ENCODE measurements at places on chromosomes 11 and 22. TPM values are rescaled to one million over a fixed set of nuclear protein-coding genes. Genes with fewer than 3 reads are reported as not detected.

DNA sequence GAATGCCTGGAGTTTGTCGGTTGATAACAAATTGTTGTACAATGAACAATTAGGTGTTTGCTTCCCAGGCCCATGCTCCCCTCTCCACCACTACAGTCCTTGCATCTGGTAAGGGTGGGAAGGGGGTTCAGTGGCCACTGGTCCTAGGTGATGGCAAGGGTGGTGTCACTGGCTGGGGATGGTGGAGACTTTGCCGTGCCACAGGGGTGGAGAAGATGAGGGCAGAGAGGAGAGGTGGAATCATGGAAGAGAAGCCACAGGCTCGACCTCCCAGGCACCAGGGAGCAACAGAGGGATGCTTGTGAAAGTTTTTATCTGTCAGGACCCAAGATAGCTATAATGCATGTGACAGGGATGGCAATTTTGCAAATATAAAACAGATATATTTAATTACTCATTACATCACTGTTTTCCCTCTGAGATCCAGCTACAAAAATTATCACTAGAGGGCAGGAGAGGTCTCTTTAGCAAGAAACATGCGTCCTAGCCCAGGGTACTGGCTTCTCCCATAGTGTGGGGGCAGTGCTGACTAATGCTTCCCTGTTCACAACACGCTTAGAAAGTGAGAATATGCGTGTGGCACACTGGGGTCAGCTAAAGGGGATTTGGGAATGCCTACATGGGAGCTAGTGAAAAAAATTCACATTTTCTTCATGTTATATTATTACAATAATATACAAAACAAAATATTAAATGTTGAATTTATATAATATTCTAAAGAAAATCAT, 49.0 kb upstream of the AMPD3 start:
- DNase-seq = no peak

Gene ZBTB3
- 14.0 TPM for total RNA-seq

Gene POU2AF2
- not detected for total RNA-seq

GRCh38 chr11:32426192-32426591, 9.1 kb downstream of the WT1 start:
- no peak for DNase-seq

DNA sequence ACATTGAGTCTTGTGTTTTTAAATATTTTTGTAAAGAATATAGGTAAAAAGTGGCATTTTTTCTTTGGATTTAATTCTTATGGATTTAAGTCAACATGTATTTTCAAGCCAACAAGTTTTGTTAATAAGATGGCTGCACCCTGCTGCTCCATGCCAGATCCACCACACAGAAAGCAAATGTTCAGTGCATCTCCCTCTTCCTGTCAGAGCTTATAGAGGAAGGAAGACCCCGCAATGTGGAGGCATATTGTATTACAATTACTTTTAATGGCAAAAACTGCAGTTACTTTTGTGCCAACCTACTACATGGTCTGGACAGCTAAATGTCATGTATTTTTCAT, 333 bp upstream of the CD3E start:
- no peak for DNase-seq

GRCh38 chr11:116724813-116725212, 48.0 kb downstream of the BUD13 start:
- DNase-seq = no peak

Gene IGLL1
- not detected for total RNA-seq

- DNase-seq = no peak
These were observed 1.2 kb upstream of the ATF4 start for GRCh38 chr22:39518996-39519680.

Gene BTBD18
- not detected for total RNA-seq

DNA sequence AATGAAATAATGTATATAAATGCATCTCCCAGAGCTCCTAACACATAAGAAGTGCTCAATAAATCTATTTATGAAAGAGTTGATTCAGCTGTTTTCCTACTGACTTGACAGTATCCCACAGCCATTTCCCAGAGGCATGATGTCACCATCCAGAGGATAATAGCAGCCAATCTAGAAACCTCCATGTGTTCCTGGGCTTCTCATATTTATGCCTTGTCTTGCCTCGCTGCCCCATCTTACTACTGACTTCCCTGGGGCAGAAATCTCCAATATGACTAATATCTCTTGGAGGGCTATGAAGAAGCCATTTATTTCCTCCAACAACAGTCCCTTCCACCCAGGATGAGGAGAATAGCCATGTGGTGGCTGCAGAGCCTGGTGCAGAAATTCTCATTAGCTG, 115.4 kb upstream of the NAV2 start:
- DNase-seq = no peak

GRCh38 chr22:33242078-33242477, 183.9 kb upstream of the SYN3 start:
- no peak for DNase-seq

- peak; percentile 22 for DNase-seq
These were observed 1.9 kb upstream of the SCARF2 start for GRCh38 chr22:20439556-20439927.

Gene CBX7
- total RNA-seq = 64.2 TPM

Gene TEX54
- not detected for total RNA-seq

Gene P2RX6
- total RNA-seq = 0.82 TPM

Gene HEPN1
- not detected for total RNA-seq

GRCh38 chr11:65649656-65650546, 12.0 kb downstream of the SIPA1 start:
- DNase-seq = peak; percentile 34

DNA sequence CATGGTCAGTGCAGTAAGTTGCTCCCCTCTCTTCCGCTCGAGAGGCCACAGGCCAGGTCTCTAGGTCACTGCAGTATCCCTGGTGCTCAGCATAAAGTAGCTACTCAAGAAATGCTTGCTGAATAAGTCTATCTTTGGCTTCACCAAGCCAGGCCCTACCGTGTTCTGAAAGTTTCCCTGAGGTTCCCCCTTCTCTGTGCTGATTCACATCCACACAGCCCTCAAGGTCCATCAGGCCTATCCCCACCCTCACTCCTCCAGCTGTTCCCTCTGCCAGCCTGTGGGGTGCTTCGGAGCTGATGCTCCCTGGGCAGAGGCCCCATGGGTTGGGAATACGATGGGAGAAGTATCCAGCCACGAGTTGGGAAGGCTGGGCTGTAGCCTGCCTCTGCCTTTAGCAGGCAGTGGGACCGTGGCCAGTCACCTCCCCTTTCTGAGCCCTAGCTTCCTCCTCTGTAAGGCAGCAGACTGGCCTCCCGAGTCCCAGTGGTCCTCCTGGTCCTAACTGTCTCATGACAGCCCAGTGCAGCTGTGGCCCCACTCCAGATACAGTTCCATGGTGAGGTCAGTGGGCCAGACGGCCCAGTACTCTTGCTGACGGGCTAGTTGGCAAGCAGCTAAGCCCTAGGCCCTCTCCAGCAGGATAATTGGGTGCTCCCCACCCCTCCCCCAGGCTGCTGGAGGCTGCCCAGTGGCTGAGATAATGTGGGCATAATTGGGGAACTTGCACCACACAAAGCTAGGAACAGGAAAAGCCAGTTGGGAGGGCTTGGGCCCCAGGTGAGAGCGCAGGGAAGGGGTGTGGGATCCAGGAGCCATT, 48.2 kb downstream of the NECTIN1 start:
- DNase-seq = no peak

DNA sequence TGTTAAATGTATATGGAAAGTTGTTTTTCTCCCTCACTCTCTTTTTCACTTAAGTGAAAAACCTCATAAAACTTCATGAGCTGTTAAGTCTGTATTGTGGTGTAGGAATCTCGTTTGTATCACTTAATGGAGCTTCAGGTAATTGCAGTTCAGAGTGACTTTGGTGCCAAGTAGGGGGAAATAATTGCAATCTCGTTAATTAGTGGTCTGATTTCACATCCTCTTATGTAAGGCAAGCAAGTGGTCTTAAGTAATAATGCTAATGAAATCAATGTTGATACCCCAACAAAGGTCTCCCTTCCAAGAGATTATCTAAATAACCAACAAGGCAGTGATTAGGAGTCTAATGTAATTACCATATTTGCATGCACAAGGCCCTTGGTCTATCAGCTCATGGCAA, 174.2 kb upstream of the SORL1-AS1 start:
- no peak for DNase-seq

Gene STK33
- total RNA-seq = 2.1 TPM

DNA sequence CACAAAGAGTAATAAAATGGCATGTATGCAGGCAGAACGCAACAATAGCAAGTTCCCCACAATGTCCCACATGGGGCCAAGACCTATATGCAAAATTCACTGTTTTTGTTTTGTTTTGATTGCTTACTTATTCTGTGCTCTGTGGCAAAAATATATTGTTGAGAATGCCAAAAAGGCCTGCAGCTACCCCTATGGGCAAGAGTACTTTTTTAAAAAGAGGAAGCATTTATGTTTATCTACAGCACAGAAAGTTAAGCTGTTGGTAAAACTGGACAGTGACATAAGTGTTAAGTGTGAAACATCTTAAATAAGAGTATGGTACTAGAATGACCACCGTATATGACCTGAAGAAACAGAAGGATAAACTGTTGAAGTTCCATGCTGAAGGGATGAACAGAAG, 301.9 kb upstream of the ZC3H12C start:
- DNase-seq = no peak

DNA sequence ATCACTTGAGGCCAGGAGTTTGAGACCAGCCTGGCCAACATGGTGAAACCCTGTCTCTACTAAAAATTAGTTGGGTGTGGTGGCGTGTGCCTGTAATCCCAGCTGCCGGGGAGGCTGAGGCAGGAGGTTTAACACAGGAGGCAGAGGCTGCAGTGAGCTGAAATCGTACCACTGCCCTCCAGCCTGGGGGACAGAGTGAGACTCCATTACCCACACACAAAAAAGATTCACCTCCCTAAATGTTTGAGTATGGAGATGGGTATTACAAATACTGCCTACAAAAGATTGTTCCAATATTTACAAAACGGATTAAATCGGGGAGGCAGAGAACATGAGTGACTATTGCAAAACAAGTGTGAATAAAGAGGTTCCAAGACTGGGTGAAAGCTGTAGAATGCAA, 98.3 kb downstream of the PICALM start:
- no peak for DNase-seq

Gene CSF2RB
- total RNA-seq = 1.3 TPM

DNA sequence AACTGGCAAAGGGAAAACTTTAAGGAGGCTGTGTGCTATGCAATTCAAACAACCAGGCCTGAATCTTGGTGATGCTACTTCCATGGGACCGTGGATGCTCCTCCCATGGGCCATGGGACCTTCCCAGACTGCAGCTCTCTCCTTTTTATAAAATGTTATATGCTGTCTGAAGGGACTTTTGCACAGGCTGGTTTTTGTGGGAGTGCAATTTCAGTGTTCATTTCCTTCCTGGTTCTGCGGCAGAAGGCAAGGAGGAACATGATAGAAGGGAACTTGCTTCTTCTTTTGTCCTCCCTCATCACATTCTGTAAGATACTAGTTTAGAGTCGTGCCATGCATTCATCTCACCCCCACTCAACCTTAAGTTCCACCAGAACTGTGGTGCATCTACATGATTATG, 68.9 kb downstream of the C11orf58 start:
- DNase-seq = no peak

- peak; percentile 56 for DNase-seq
These were observed 1.8 kb upstream of the DUSP8 start for GRCh38 chr11:1573903-1574237.

Gene VWA5A
- 7.7 TPM for total RNA-seq

Gene CRACR2B
- 10.5 TPM for total RNA-seq

DNA sequence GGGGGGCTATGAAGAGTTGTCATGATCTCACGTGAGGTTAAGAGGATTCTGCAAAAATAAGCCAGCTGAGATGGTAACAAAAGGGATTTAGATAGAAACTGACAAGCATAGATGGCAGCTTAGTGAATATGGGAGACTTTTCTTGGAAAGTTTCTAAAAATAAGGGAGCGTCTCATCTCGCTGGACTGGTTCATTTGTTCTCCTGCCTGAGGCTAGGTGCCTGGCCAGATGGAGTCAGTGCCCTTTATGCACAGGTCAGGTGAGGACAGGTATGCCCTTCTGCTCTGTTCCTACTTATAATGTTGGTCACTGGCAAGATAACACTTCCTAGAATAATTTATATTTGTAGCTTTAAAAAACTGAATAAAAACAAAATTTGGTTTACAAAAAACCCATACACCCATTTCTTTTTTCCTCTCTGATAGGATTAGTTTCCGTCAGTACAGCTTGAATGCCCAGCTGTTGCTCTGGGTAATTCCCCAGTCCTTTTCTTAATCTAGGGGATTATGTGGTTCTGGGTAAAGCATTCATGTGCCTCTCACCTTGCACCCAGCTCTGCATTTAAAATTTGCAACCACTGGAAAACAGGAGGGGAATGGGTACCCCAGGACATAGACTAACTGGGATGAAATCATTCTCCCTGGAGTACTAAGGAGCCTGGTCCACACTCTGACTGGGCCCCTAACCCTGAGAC, 90.0 kb downstream of the AMOTL1 start:
- no peak for DNase-seq

Gene CCND1
- total RNA-seq = 0.96 TPM

Gene UCP3
- total RNA-seq = 4.0 TPM

GRCh38 chr11:69344570-69345145, 50.7 kb downstream of the MYEOV start:
- DNase-seq = no peak

Gene BACE1-AS
- total RNA-seq = 8.0 TPM

Gene APOC3
- not detected for total RNA-seq

DNA sequence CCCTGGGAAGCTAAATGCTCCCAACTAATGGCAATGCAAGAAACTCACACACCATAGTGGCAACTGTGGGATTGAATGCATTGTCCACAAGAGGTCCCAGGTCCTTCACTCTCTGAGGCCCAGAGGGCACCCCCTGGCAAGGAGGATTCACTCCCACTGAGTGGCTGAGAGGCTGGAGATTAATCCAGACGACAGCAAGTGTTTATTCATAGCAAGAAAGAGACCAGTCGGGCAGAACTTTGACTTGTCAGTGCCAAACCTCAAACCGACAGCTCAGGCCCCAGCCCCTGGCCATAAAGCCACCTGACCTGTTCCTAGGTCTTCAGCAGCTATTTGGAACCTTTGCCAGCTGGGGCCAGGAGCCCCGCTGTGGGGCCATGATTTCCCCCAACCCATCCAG, 54.5 kb upstream of the MPEG1 start:
- no peak for DNase-seq

GRCh38 chr22:33779243-33779642, 141.0 kb downstream of the LARGE1 start:
- DNase-seq = no peak

Gene GRIK4
- not detected for total RNA-seq

DNA sequence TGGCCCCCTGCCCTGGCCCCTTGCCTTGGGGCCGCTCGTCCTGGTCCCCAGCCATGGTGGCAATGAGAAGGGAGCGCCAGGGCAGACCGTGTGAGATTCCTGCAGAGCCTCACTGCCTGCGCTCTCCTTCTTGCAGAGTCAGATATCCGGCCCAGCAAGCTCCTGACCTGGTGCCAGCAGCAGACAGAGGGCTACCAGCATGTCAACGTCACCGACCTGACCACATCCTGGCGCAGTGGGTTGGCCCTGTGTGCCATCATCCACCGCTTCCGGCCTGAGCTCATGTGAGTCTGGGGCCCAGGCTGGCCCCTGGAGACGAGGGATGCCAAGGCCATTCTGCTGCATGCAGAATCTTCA, 114.1 kb downstream of the MICAL2 start:
- peak; percentile 89 for DNase-seq

Gene POU2F3
- not detected for total RNA-seq

GRCh38 chr11:66146074-66146473, 76.0 kb downstream of the PACS1 start:
- DNase-seq = no peak

Measured in activated naive CD8-positive, alpha-beta T cell treated with anti-CD3 and anti-CD28 coated beads, Interleukin-2, amount 10 ng/mL, durations not matched to agents 7 days and 5 days (primary cell).